ENCODE measurements at places on chromosomes 2 and 18.

GRCh38 chr18:51278045-51278649 is 80.7 kb upstream of the MEX3C start:
- no peak for DNase-seq

DNA sequence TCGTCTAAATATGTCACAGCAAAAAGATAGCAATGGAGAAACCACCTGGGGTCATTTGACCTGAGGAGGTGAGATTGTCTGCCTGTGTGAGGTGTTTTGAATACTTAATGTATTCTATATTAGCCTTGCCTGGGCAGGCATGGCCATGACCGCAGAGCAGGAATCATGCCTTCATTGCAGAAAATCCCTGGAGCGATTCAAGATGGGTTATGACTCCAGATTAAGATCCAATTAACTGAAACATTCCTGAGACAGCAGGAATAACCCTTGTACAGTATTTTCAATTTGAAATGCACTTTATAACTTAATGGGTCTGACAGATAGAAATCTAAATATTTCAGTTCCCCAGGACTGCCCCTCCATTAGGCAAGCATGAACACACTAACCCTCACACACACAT is 227.3 kb upstream of the RAB6C start:
- DNase-seq, result no peak

DNA sequence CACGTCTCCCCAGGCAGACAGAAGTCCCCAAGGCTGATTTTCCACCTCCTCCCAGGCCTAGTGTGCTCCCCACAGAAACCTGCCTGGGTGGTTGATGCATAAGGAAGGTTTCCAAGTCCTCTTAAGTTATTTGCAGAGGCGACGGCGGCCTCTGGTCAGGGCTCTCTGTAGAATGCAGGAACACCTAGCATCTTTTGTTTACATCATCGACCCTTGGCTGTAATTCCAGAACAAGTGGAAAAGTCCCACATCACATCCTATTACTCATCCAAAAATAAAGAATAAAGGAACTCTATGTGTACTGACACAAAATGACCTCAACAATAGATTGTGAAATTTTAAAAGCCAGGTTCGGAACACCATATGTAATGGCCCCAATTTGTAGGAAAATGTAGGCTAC is 211.1 kb downstream of the ALPK2 start:
- DNase-seq, result no peak

- no peak for DNase-seq
Measured at GRCh38 chr2:23402205-23402740, 17.3 kb downstream of the KLHL29 start.

DNA sequence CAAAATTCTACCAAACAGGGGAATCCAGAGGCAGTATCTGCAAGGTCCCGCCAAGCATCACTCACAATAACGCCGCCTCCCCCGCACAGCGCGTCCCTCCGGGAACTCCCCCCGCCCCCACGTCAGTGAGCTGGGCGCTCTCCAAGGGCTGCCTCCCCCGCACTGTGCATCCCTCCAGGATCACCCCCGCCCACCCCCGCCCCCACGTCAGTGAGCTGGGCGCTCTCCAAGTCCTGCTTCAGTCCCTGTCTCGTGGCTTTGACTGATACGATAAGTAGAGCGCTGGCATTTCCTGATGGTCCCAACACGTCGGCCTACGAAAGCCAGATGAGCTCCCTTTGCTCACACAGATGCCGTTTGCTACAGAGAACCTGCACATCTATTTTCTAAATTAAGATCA is 130.7 kb upstream of the TPO start:
- DNase-seq, result no peak

Data from stimulated activated CD8-positive, alpha-beta memory T cell treated with anti-CD3 and anti-CD28 coated beads, Interleukin-12 subunit alpha, Interleukin-12 subunit beta, amount 100 ng/mL, for 4 hours (primary cell).